Smooth muscle cell of the pulmonary artery (primary cell): ENCODE measurements at places on chromosomes 6 and 20. TPM values are rescaled to one million over a fixed set of nuclear protein-coding genes. Genes with fewer than 3 reads are reported as not detected.

CDH4 gene
- total RNA-seq: 0.07 and 0.10 TPM in 2 replicates

GTSF1L gene
- total RNA-seq: not detected in 2 replicates

CDH22 gene
- not detected in 2 replicates for total RNA-seq

SRC gene
- total RNA-seq: 24.1 and 35.9 TPM in 2 replicates

BACH2 gene
- 0.07 and 0.17 TPM in 2 replicates for total RNA-seq
